MV-4-11 (cell line): ENCODE measurements at places on chromosomes 16 and 17.
A peak's percentile ranks its signal among the peaks of the same experiment; 100 is the strongest.

DNA sequence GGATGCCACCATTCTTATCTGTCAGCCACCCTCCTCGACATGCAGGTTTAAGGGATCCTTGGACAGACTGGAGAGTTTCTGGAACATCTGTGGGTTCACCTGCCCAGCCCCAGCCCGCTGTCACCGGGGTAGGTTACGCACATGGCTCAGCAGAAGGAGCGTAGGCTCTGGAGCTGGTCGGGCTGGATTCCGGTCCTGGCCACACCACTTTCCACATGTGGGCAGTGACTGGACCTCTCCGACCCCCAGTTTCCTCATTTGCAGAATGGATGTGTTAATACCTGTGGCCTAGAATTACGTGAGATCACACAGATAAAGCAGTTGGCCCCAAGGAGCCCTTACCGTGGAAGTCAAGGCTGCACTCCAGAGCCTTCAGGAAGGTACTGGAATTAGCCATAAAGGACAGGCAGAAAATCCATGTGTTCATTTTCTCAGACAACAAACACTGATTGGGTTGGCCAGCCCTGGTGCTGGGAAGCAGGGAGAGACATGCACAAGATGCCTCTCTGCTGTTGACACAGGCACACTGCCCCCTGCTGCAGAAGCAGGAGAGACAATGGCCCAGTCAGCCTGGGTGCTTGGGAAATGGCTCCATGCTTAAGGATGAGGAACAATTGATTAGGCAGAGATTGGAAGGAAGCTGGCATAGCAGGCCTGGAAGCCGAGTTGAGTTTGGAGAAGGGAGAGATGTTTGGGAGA is 58.8 kb downstream of the SF3B3 start:
- no peak for DNase-seq

- no peak for DNase-seq
These were observed 1.5 kb downstream of the CACNA1H start for GRCh38 chr16:1154291-1154886.

DNA sequence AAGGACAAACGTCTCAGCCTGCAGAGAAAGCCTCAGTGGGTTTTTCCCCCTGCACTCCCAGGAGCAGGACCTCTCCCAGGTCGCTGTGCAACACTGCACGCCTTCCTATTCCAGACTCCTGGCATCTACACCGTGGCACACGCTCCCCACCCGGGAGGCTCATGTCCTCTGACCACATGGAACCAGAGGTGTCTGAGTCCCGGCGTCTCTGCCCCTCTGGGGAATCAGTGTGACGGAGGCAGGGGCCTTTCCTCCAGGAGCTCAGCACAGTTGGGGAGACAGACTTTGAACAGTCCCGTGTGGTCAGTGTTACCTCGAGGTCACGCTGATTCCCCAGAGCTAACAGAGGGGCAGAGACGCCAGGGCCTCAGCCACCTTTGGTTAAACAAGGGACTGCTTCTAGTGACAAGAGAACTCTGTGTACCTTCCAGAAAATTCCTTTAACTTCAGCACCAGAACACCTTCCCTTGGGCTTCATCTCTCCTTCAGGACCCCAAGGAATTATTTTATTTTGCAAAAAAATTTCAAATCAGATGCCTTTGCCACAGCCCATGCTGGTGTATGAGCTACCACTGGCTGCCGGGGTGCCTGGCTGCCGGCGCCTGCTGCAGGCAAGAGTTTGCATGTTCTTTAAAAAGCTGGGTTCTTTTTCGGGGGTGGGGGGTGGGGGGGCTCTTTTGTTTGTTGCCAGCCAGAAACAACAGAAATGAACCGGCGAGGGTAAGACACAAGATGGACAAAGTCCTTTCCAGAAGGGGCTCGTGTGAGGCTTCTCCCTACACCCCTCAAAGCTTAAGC is 6.6 kb downstream of the CANT1 start:
- DNase-seq = no peak

DNA sequence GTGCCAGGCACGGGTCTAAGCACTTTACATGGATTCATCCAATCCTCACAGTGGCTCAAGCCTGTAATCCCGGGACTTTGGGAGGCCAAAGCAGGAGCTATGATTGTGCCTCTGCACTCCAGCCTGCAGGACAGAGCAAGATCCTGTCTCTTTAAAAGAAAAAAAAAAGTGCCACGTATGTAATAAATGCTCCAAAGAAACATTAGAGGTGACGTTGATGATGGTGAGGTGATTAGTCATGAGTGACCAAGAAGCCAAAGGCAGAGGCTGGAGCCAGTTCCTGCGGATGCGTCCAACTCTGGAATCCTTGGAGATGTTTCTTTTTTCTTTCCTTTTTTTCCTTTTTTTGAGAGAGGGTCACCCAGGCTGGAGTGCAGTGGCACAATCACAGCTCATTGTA is 59.4 kb upstream of the SIAH1 start:
- DNase-seq = no peak

- peak; percentile 72 for DNase-seq
These were observed 2.4 kb upstream of the BCKDK start for GRCh38 chr16:31105677-31106213.

DNA sequence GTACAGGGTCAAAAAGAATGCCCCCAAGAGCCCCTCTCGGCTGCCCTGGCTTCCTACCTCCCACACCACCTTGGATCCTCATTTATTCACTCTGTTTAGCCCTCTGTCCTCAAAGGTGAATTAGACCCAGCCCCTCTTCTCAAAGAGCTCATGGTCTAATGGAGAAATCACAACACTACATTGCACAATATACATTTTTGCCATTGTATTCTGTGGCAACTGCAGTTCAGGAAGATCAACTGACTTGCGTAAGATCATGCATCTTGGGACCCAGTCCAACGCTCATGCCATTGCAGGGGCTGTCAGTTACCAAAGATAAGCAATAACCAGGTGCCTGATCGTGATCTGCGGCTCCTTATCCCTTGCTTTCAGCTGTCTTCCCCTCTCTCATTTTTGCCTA is 1.4 kb downstream of the KRT38 start:
- no peak for DNase-seq

GRCh38 chr17:66383333-66383732 is 80.9 kb downstream of the PRKCA start:
- no peak for DNase-seq

GRCh38 chr16:20147091-20147490 is 73.4 kb upstream of the GPR139 start:
- no peak for DNase-seq

GRCh38 chr17:39238311-39238972 is 12.7 kb upstream of the STAC2 start:
- peak; percentile 21 for DNase-seq

- DNase-seq = no peak
These were observed 28.0 kb downstream of the AKAP1 start for GRCh38 chr17:57113011-57113410.

DNA sequence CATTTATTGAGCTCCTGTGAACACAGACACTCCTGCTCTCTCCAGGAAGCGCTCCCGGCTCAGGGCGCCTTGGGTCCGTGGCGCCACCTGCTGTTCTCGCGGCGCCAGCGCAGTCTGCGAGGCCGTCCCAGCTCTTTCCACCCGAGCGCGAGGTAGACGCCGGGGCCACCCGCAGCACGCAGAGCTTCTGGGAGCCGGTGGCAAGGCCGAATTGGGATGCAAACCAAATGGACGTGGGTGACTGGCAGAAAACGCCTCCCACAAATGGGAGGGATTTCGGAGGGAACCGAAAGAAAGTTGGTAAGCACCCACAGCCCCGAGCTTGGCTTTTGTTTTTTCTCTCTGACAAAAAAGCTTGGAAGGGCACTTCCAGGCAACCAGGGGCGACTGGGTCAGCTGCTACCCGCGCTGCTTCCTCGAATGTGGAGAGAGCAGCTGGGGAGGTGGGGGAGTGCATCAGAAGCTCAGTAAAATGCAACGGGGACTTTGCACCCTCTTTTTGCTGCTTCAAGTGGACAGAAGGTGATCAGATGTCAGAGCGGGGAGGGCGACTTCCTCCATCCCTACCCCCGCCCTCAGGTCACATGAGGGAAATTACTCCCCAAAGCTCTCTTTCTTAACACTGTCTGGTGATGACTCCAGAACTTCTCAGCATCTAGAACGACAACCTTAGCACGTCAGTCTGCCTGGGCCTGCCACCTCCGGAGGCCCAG is 13.5 kb upstream of the N4BP1 start:
- DNase-seq = peak; percentile 94

GRCh38 chr16:46889942-46890300 is 5.8 kb downstream of the GPT2 start:
- DNase-seq = peak; percentile 4

DNA sequence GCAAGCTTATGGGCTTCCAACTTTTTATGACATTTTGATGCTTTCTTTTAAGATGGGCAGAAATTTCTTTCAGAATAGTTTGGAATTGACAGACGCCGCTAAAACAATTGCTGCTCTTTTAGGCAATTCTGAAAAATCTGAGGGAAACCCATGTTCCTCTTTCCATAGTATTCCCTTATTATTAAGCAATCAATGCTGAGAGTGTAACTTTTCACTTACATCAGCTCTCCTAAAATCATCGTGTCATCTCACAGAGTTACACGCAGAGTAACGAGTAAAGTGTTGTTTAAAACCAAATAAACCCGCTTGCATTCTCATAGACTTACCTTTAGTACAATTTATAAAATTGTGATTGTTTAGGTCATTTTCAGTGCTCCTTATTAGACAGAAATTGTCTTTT is 150.6 kb downstream of the MAF start:
- DNase-seq = no peak

GRCh38 chr17:34435182-34435928 is 72.3 kb upstream of the CCL1 start:
- peak; percentile 23 for DNase-seq

- DNase-seq = peak; percentile 96
These were observed 115.4 kb downstream of the SALL1 start for GRCh38 chr16:51035711-51036110.

DNA sequence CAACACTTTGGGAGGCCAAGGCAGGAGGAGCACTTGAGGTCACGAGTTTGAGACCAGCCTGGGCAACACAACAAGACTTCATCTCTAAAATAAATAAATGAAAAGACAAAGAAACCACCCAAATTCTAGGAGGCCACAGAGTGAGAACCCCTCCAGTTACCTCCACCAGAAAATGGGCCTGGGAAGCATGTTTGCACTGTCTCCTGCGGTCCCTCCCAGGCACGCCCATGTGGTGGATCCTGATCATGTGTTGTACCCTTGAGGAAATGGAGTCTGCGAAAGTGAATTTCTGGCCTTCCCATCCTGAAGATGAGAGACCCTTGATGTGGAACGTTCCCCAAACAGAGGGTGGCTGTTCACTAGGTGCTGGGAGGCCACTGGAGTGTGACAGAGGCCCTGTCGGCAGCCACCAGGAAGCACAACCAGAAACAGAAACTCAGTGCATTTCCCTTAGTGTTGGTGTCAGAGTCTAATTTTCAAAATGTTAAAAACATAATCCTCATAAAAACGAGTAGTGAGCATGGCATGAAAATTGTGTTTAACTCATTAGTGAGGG is 19.2 kb upstream of the USP22 start:
- no peak for DNase-seq

GRCh38 chr17:50196826-50197225 is 4.6 kb downstream of the COL1A1 start:
- no peak for DNase-seq

- DNase-seq = no peak
These were observed 94.5 kb downstream of the PCTP start for GRCh38 chr17:55845385-55845784.

- no peak for DNase-seq
These were observed 123.7 kb upstream of the CCL2 start for GRCh38 chr17:34131386-34131785.
